ENCODE measurements at places on chromosomes 1 and 21.

DNA sequence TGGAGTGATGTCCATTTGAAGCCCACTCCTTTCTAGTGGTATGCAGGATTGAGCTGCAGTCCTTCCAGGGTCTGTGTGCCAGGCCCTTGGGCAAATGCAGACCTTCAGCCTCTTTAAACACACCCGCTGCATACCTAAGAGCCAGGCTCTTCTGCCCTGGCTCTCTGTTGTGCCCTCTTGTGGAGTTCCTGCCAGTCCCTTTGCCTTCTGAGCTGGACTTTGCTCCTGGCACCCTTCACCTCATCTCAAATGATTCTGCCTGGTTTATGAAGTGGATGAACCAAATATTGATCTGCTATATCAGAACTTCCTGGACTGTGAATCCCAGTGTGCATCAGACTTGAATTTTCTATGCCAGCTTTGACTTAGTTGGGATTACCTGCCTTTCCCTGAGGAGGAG, 158.8 kb downstream of the URB2 start:
- DNase-seq, result no peak

DNA sequence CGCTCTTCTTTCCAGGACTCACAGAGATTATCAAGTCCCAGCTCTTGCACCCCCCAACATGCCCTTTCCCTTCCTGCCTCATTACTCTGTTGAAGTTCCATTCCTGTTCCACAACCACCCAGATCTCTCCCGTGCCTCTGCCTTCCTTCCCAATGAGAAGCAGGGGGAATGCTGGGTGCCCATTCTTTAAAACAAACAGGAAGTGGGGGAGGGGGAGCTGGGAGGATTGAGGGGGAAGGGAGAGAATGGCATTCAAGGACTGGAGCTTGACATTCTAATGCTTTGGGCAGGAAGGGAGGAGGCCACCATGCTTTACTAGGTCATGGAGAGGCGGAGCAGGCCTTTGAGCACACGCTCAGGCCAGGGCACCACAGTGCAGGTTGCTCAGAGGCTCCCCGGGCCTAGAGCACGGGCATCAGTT, 150.3 kb upstream of the IRF2BP2 start:
- no peak for DNase-seq

- DNase-seq, result peak; percentile 25
Observed at GRCh38 chr1:55150880-55151588, 64.1 kb downstream of the USP24 start.

DNA sequence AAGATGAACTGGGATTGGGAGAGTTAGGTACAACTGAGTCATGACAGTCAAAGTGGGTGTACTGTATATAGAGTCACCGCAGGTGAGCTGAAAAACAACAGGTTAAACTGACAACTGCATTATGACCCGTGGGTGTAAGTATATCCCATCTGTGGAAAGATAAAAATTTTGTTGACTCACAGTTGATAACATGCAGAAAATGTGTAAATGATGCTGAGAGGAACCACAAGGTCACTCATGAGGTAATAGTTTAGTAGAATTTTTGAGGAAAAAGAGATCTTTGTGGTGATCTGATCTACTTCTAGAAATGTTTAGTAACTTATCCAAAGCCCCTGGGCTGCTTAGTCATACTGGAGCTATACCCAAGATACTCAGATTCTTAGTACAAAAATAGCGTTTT, 838 bp downstream of the OR2C3 start:
- DNase-seq, result no peak

GRCh38 chr1:33286451-33287185, 30.3 kb downstream of the ZNF362 start:
- DNase-seq, result no peak

DNA sequence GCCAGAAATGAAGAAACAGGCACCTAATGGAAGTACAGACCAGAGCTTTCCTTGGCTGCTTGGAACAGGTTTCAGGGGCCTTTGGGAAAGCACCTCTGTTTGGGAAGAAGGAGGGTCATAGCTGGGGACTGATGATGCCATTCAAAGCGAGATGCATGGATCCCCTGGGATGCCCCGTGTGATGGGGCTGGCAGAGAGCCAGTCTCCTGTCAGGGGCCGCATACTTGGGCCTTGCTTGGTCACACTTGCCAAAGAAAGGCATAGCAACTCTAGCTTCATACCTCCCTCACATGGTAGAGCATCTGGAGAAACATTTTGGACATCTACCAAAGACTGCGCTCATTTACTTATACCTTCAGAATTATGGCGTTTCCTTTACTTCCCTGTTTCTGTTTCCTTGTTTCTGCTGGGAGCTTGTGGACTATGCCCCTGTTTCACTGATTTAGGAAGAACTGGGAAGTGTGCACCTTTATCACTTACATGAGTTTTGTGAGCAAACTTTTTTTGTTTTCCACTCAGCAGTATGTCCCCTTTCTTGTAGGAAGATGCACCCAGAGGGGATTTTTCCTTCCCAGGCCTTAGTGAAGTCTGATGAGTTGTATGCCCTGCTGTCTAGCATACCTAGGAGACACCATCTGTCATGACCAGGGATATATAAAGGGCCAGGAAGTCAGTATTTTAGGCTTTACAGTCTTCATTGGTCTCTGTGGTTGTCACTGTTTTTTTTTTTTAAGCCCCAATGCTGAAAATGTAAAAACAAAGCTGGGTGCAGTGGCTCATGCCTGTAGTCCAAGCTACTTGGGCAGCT, 19.8 kb upstream of the ST3GAL3 start:
- DNase-seq, result peak; percentile 59

GRCh38 chr1:4526747-4527146, 127.7 kb upstream of the AJAP1 start:
- no peak for DNase-seq

GRCh38 chr1:36975642-36976041, 58.7 kb downstream of the GRIK3 start:
- DNase-seq, result no peak

GRCh38 chr1:31593770-31594632, 17.7 kb downstream of the TINAGL1 start:
- DNase-seq, result peak; percentile 88

DNA sequence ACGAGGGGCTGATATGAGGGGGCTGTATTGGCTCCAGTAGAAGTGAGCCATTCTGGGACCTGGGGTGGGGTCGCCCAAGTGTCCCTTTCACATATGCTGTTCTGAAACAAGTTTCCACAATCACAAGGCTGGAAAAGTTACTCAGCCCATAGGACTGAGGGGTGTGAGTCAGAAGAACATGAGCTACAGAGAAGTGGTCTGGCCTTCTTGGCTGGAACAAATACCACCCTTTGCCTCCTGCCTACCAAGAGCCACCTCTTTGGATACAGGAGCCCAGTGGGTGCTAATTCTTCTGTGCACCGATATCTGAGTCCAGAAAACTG, 42.4 kb downstream of the MEF2D start:
- DNase-seq, result no peak

DNA sequence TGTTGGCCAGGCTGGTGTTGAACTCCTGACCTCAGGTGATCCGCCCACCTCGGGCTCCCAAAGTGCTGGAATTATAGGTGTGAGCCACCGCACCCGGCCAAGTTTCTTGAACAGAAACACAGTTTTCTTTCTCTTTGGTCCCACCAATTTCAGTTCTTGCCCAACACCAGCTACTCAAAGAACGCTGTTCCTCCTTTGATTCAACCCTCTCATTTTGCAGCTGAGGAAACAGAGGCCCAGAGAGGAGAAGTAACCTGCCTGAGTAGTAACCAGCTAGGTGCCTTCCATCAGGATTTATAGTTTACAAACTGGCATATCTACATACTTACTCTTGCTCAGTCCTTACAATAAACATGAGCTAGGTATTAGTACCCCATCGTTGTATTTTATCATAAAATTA, 119.9 kb downstream of the SYF2 start:
- no peak for DNase-seq

GRCh38 chr1:2061065-2061778, 11.0 kb downstream of the PRKCZ start:
- DNase-seq, result no peak

DNA sequence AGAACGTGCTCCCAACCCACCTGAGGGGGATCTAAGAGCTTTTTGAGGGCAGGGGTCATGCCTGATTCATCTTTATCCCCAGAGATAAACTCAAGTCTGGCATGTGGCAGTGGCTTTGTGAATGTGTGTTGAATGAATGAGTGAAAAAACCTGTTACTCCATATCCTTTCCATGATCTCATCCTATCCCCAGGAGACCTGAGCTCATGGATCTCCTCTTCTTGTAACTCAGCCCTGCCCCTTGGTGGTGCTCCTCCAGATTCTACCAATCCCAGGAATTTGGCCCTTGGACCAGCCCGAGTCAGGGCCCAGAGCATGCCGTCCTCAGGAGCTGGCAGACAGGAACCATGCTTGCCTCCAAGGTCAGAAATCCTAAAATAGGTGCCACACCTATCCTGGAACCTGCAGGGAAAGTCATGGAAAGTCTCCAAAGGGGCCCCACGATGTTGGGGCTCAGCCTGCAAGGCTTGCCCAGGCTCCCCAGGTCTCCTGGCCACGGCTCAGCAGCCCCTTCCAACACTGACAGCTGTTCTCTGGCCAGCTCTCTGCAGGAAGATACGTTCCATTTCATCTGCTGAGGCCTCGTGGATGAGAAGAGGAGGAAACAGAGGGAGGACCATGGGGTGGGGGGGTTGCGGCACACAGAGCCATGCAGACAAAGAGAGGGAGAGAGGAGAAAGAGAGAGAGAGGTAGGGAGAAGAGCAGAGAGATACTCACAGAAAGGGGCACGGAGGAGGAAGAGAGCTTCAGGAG, 214.6 kb downstream of the TRABD2B start:
- no peak for DNase-seq

- no peak for DNase-seq
Observed at GRCh38 chr1:227343206-227343605, 24.9 kb upstream of the CDC42BPA start.

DNA sequence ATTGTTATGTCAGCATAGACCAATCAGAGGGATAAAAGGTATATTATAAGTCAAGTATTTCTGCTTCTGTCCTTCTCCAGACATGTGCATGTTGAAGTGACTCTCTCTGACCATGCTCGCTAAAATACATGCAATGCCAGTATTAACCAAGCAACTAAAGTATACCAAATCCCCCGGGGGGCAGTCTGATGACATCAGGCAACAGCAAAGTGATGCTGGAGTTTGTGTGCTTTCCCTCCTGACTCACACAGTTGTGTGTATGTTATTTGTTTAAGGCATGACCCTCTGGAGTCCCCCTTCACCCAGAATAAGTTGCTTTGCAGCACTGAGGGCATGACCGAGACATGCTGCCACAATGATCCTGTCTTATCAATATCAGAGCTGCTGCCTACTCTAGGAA, 2.1 kb downstream of the BRINP2 start:
- no peak for DNase-seq

- DNase-seq, result no peak
Observed at GRCh38 chr1:227062306-227062705, 122.2 kb downstream of the COQ8A start.

DNA sequence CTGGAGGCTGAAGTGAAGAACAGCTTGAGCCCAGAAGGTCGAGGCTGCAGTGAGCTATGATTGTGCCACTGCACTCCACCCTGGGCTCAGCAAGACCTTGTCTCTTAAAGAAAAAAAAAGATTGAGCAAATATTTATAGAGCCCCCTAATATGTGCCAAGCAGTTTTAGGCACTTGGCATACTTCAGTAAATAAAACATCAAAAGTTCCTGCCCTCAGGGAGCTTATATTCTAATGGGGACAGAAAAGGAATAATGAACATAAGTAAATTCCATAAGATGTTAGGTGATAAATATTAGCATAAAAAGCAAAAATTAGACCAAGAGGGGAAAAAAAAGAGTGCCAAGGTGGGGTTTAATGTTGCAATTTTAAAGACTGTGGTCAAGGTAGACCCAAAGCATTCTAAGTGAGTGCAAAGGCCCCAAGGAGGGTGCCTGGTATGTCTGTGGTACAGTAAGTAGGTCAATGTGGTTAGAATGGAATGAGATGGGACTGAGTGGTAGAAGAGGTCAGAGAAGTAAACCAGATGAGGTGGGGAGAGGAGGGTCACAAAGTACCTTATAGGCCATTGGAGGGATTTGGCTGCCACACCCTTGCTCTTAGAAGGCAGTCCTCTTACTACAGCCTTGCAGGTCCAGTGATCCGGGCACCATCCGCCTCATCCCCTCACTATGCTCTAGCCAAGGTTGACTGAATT, 2.2 kb upstream of the TOE1 start:
- no peak for DNase-seq

DNA sequence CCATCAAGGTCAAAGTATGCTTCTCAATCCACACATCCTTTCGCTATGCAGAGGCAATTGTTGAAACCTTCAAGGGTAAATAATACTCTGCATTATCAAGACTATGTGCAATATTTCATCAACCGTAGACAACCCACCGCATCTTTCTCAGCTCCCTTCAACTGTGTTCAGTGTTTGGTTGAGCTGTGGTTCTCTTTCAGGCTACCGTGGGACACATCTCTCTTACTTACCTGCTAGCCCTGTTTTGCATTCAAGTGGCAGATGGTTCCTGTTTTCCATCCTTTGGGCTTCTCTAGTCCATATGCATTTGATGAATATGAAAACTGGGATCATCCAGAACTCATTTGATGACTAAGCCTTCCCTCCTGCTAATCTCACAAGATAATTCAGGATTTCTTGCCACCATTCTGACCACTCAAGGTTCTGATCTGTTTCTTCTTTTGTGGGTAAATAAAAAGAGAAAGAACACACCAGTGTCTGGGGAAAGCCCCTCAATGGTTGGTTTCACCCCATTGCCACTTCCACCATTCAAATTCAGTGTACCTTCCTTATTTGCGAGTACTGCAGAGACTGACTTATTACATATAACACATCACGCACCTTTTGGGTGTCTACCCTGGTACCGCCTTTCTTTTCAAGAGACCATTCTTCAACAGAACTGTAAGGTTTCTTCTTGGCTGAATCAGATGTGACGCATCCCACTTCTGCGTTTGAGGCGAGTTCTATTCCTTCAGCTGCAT, 61.7 kb downstream of the BACE2 start:
- DNase-seq, result no peak

- no peak for DNase-seq
Observed at GRCh38 chr1:43247256-43247921, 22.4 kb upstream of the TMEM125 start.

- no peak for DNase-seq
Observed at GRCh38 chr1:162736184-162736583, 54.3 kb upstream of the HSD17B7 start.

- no peak for DNase-seq
Observed at GRCh38 chr1:23168079-23168444, 594 bp downstream of the LUZP1 start.

DNA sequence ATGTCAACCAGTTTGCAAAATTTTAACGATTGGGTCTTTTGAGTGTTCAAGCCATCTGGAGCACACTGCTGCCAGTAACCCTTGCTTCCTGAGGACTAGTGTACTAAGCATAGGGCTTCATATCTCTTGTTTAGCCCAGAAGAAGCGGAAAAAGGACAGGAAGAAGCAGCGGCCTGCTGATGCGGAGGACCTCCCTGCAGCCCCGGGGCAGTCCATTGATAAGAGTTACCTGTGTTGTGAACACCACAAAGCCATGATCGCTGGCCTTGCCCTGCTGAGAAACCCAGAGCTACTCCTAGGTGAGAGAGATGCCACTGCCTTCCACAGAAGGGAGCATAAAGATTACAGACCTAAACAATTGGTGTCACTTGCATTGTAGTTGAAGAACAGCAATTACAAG, 8.9 kb downstream of the METTL13 start:
- no peak for DNase-seq
